H54 (cell line): ENCODE measurements at places on chromosomes 3 and 15.

DNA sequence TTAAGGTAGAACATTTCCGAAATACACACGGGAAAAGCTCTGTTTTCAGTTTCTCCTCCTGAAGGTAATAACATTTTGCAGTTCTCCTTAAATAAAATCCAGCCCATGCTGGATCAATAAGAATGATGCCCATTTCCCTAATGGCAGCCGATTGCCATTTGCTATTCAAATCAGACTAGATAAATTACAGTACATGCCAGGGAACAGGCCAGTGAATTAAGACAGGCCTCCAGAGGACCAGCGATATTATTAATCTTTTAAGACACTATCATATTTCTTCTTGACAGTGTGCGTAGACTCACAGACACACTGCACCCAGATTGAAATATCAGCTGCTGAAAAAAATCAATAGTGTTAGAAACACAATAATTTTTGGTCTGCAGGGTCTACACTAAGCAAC is 422.3 kb downstream of the TIGIT start:
- no peak for DNase-seq

DNA sequence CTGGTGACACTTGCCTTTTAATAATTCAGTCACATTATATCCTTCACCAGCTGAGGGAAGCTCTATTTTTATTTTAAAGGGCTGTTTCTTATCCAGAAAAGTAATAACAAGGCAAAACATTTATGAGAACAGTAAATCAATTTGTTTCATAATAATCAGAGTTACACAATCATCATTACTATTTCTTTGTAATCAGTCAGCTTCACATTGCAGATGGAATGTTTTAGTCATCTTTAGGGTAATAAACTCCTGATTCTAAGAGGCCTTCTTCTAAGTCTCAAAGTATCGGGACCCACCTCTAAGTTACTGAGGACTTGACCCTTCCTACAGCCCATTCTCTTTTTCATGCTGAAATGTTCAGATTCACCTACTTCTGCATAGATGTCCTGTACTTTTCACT is 298.3 kb upstream of the TGFBR2 start:
- DNase-seq, result no peak

DNA sequence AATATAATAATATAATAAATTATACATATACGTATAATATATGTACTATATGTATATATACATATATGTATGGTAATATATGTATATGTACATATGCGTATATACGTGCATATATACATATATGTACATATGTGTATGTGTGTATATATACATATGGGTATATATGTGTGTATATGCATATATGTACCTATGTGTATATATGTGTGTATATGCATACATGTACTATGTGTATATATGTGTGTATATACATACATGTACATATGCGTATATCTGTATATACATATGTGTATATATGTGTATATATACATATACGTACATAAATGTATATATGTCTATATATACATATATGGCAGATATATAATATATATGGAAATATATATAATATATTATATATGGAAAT is 74.8 kb upstream of the ST3GAL6 start:
- DNase-seq, result no peak

DNA sequence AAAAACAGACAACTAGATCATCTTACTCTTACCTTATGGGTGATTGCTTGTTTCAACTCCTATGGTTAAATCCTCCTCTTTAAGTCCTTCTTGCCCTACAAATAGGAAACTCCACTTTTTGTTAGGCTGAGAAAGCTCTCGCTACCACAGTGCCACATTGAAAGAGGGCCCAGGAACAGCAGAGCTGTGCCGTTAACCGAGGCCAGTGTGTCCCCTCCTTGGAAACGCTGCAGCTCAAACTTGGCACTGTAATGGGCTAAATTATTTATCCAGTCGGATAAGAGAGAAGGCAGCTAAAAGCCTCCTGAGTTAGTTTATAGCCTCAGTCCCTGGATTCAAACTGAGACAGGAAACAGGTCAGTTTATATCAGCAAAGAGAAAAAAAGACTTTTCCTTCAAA is 46.1 kb downstream of the KBTBD12 start:
- DNase-seq, result no peak

- DNase-seq, result no peak
Measured at GRCh38 chr15:60223176-60223575, 174.6 kb downstream of the ANXA2 start.

GRCh38 chr3:10551821-10552630 is 46.6 kb upstream of the ATP2B2 start:
- peak; percentile 81 for DNase-seq

DNA sequence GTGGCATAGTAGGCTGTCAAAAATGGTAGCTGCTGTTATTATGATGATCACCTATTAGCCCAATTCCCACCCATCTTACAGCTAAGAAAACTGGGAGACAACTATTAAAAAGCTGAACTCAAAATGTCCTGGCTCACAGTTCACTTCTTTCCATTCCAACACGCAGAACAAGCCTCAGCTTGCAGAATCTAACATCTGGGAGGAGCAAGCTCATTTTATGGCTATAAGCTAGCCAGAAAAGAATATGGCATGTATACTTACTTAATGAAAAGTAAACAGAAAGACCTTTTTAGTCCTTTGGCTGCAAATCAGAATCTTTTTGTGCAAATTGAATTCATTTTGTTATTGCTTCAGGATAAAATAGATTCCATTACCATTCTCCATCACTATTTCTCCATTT is 34.8 kb upstream of the CFAP20DC start:
- DNase-seq, result no peak

DNA sequence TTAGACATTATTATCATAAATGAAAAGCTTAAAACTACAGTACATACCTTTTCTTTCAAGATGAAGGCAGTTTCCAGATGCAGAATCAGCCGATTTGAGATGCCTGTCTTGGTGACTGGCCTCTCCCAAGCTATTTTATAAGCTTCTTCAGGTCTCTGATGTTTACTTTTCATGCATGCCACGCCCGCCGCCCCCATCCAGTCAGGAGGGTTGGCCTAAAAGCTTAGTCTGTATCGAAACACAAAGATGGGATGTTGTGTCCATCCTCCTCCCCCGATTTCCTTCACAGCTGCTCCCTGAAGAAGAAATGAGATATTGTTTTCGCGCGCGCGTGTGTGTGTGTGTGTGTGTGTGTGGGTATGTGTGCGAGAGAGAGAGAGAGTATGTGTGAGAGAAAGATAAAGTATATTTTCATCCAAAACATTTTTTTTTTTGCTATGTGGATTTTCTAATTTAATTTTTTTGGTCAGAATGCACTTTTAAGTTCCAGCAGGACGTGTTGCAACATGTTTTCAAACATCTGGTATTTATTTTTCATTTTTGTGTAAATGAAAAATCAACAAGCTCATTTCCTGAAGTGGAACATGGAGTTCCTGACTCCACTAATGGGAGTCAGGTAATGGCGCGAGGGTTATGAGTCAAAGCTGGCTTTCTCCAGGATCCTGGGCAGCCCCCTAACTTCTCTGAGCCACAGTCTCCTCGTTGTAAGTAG is at the start of gene APOD:
Gene APOD, minus strand, starts transcription at position 110 of the 712 bp plus-strand sequence. CDS start 4,479 bp downstream, outside the sequence.
- DNase-seq, result no peak

GRCh38 chr3:15602146-15602536 is 596 bp downstream of the BTD start:
- DNase-seq, result peak; percentile 14

- no peak for DNase-seq
Measured at GRCh38 chr15:57460208-57460816, 84.0 kb downstream of the CGNL1 start.

GRCh38 chr15:65900488-65900887 is 31.2 kb downstream of the RAB11A start:
- DNase-seq, result no peak

- DNase-seq, result no peak
Measured at GRCh38 chr3:8154617-8155016, 347.0 kb upstream of the LMCD1 start.

DNA sequence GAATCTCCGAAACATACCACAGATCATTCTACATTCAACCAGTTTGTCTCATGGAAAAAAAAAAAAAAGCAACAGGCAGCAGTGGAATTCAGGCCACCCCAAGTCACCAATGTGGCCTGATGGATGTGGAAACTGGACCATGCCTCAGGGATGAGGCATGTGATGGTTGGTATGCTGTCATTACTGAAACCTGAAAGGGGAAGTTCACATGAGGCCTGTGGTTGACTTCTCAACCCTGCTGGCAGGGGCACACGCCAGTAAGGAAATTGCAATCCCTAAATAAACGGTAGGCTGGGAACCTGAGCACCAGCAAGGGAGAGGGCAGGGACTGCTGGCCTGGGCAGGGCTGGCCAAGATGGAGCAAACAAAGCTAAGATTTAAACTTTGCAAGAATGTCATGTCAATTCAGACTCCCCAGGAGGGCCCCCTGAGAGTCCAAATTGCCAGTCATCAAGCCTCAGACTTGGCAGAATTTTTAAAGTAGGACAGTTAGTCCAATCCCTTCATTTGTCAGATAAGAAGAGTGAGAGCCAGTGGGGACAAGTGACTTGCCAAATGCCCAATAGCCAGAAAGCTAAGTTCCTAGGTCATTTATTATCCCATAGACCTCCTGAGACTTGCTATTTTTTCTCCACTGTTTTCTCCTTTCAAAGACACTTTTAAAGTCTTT is 310.4 kb downstream of the ERC2 start:
- DNase-seq, result peak; percentile 9

GRCh38 chr3:52290596-52291507 is 3.2 kb downstream of the GLYCTK start:
- no peak for DNase-seq

DNA sequence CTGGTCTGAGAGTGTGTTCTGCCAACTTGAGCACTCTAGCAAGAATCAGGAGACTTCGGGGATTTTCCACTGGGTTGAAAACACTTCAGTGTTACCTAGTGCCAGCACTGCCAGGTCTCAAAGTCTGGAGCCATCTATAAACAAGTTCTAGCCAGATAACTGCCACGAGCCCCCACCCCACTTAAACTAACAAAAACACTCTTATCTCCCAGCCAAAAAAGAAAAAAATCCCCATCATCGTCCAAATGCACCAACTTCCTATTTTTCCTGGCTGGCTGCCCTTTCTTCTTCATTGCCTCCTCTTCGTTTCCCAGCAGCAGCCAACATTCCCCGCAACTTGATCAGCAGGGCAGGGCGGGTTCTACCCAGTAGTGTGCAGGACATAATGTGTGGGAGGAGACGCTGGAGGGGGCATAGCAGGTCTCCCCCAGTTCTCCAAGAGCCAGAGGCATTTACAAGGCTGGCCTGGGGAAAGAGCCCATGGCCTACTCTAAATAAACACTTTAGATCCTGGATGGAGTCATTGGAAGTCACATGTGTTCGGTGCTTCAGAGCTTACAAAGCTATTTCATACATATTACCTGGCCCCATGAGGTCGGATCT is 29.5 kb downstream of the C2CD4B start:
- DNase-seq, result no peak

GRCh38 chr15:29913528-29914135 is 91.4 kb upstream of the TJP1 start:
- no peak for DNase-seq

DNA sequence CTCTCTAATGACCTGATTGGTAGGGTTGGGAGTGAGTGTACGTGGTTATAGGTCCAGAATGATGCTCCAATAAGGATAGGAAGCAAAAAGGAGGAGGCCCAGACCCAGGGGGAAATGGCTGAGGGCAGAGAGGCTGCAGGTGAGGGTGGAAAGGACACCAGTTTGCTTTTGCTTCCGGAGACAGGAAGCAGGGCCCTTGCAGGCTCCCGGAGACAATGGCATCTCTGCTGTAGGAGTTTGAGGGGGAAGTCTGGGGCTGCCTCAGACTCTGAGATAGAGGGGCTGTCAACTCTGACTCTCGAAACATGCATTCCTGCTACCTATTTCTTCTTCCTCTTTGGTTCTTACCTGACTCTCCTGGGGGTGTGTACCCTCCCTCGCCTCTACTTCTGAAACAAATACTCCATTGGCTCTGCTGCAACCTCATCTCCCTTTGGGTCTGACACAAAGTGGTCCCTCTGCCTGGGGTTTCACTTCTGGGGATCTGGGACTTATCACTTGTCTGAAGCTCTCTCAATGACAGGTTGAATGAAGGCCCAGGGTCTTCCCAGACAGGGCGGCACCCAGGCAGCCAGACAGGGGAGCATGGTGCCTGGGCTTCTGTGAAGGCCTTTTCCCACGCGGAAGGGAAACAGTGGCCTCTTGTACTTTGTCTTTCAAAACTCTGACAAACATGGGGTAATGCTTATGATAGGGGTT is 61.5 kb downstream of the CHRD start:
- DNase-seq, result no peak

DNA sequence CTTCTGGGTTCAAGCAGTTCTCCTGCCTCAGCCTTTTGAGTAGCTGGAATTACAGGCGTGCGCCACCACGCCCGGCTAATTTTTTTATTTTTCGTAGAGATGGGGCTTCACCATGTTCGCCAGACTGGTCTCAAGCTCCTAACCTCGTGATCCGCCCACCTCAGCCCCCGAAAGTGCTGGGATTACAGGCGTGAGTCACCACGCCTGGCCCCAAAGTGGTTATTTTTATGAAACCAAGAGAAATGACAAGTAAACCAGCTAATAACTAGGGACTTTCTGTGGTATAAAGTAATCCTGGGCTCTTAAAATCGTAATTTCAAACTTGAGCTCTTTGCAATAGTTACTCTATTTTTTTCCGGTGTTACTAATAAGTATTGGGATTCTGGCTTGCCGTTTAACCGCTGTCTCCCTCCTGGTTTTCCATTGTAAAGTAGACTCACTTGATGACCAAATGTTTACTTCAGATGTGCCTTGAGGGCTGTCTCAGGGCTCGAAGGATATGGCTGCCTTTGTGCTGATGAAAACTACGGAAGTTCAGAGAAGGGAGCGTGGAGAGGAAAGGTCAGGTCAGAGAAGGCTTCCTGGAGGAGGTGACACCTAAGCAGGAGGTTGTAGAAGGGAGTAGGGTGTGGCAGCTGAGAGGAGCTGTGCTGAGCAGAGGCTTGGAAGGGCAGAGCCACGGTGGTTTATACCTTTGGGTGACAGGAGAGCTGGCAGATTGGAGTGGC is 4.2 kb downstream of the ZSCAN2 start:
- no peak for DNase-seq

DNA sequence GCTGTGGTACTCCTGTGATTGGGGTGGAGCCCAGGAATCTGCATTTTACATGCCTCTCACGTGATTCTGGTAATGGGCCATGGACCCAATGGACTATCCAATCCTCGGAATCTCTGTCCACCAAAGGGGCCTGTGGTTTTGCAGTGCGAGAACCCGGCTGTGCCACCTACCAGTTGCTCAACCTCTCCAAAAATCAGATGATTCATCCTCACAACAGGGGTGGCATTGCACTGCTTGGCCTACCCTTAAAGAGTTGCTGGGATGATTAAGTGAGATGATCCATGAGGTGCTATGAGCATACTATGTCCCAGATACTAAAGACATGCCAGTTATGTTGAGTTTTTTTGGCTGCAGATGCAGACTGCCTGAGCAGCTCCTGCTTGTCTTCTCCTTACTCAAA is 5.1 kb downstream of the ANP32A start:
- DNase-seq, result peak; percentile 61

- DNase-seq, result no peak
Measured at GRCh38 chr3:52146189-52146588, 8.0 kb downstream of the POC1A start.

GRCh38 chr3:53287131-53287629 is 31.4 kb upstream of the TKT start:
- no peak for DNase-seq

- no peak for DNase-seq
Measured at GRCh38 chr15:82979726-82980125, 6.3 kb upstream of the RAMAC start.
